Hippocampal formation (tissue), 2 donors: ENCODE measurements at places on chromosomes 6 and 20.
A peak's percentile ranks its signal among the peaks of the same experiment; 100 is the strongest.

DNA sequence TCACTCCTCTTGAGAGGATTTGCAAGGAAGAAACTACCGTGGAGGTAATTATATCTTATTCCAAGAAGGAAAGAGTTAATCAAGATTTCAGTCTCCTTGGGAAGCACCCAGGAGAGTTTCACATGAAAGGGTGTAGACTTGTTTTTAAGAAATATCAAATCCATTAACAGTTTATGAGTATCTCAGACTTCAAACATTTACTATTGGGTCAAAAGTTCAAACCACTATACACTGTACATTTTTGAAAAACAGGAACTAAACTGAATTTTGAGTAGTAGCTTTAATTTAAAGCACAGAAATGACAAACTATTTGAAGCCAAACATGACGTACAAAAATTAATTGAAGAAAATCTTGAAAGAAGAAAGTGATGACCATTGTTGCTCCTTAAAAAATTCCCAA lies 164.0 kb downstream of the FOXC1 start:
- no peak for DNase-seq

DNA sequence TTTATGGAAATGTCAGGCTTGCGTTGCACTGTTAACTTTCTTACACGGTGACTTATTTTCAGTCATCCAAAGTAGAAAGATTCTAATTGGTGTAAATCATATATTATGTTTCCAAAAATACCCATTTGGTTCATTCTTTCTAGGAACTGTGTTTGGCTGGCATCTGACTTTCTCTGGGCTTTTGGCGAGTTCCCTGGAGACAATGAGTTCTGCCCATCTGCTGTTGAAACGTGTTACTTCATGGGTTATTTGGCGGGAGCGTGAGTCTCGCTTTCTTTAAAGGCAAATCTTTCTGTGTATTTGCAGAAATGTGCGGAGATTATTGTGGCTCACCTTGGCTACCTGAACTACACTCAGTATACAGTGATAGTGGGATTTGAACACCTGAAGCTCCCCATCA lies 29.5 kb downstream of the TMEM181 start:
- DNase-seq, result peak; percentile 17

- no peak for DNase-seq
Observed at GRCh38 chr6:150511313-150511712, 88.4 kb upstream of the PLEKHG1 start.

DNA sequence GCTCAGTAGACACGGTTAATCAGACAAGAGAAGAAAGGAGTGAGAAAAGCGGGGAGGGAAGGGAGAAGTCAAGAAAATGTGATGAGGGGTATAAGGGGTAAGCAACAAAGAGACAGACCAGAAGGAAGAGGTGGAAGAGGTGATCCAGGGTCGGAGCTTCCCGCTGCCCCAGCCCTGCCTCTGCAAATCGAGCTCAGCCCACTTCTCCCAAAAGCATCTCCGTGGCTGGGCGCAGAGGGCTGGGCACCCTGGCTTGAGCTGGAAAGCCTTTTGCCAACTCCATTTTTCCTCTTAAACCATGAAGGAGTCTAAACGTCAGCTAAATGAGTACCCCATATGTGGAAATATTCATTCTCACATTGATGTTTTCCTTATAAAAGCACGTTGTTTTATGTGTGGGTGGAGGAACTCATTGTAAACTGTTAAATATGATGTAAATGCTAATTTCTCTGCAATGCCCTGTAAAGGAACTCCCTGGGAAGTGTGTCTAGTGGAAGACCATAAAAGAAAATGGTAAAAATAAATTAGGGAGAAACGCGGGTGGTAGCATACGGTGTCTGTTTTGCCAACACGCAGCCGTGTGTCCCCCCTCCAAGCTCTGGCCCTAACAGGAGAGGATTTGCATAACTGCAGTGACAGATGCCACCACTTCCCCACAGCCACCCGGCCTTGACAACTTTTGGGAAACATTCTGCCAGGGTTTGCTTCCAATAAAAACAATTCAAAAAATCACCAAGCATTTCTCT lies 55.2 kb upstream of the MAFB start:
- DNase-seq, result no peak

DNA sequence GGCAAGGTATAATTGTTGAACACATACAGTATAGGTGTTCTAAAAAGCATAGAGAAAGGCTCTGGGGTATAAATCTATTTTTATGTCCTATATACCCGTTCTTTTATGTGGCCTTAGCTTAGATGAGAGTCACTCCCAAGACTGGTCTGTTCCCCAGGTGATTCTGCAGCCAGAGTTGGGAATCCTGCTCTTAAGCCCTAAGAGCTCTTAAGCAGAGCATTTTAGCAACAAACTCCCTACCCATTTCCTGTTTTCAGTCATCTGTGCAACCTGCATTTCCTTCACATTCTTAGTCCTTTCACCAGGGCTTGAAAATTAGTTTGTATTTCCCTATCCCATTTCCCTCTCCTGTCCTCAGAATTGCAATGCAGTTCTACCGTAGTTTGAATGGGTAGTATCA lies 166.1 kb downstream of the HS3ST5 start:
- DNase-seq, result no peak

- DNase-seq, result no peak
Observed at GRCh38 chr6:7590918-7591302, 912 bp downstream of the SNRNP48 start.

DNA sequence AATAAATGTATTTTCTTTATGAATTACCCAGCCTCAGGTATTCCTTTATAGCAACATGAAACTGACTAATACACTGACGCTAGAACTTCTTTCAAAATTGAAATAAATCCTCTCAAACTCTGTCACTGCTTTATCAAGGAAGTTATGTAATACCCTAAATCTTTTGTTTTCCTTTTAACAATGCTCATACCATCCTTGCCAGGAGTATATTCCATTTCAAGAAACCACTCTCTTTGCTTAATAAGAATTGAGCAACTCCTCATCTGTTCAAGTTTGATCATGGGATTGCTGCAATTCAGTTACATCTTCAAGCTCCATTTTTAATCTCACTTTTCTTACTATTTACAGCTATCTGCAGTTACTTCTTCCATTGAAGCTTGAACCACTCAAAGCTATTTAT lies 707.6 kb upstream of the MARCKS start:
- DNase-seq, result no peak

GRCh38 chr6:20182926-20183521 lies 29.2 kb downstream of the MBOAT1 start:
- no peak for DNase-seq

DNA sequence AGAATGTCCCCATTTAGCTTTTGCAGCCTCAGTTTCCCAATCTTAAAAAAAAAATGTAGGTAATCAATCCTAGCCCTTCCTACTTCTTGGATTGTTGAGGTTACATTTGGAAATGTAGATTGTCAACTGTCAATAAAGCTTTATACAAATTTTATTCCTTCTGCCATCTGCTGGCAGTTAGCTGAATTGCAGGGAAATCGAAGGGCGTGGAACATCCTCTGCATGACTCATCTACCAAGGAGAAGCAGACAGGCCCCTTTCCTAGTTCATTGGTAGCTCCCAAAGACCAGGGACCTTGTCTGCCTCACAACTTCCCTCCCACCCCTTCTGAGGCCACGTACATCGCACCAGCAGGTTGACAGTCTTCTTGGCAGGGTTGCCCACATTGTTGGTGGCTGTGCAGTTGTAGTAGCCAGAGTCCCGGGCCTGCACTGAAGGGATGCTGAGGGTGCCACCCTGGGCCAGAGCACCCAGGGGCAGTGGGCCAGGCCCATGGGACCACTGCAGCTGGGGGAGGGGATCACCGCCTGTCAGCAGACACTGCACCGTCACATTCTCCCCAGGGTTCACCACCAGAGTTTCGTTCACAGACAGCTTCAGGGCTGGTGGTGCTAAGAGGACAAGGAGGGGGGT lies 43.6 kb downstream of the MDGA1 start:
- DNase-seq, result no peak

DNA sequence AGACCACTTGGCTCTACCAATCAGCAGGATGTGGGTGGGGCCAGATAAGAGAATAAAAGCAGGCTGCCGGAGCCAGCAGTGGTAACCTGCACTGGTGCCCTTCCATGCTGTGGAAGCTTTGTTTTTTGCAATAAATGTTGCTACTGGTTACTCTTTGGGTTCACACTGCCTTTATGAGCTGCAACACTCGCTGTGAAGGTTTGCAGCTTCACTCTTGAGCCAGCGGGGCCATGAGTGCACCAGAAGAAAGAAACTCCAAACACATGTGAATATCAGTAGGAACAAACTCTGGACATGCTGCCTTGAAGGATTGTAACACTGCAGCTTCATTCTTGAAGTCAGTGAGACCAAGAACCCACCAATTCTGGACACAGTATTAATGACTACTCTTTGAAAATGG lies 89.9 kb upstream of the MBOAT1 start:
- no peak for DNase-seq

DNA sequence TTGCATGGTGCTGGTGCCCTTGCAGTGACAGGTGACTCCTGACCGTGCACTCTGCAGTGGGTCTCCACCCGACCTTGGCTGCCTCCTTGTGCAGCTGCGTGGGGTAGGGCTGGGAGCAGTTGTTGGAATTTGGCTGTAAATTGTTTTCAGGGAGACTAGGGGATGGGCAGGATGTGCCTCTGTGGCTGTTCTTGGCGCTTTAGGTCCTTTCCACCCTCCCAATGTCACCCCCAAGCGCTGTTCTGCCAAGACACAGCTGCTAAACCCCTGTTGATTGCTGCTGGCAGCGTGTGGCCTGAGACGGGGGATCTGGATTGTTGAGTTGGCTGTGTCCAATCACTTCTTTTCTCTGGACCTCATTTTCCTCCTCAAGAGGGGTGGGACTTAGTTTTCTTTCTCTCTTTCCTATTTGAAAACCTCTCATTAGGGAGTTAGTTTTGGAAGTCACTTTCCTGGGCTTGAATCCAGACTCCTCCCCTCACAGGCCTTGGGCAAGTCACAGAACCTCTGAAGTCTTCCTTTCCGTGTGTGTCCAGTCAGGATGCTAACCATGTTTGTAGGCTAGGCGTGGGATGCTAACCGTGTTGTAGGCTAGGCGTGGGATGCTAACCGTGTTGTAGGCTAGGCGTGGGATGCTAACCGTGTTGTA lies 8.5 kb downstream of the IGF2R start:
- DNase-seq, result peak; percentile 38

DNA sequence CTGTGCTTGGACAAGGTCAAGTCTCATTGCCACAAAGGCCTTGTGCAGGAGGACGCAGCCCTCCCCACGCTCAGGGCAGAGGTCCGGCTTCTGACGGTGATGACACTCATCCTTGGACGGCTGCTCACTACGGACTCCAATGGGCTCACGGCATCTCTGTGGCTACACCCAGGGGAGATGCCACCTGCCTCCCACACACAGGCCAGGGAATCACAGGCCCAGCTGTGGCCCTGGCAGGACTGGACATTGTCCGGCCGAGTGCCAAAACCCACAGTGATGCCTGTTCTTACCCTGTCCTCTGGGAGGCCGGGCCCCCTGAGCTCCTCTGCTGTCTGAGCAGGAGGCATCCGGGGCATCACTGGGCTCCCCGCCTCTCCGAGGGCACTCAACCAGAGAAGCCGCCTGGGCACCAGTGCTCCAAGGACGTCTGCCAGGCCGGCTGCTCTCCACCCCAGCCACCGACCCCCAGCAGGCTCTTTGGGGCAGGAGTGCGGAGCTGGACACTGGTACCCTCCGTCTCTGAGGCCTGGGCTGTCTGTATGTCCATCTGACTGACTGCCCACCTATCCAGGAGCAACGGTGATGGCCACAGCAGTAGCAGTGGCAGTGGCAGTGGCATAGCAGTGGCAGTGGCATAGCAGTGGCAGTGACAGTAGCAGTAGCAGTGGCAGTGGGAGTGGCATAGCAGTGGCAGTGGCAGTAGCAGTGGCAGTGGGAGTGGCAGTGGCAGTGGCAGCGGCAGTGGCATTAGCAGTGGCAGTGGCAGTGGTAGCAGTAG lies 1.9 kb downstream of the RBBP8NL start:
- DNase-seq, result no peak

GRCh38 chr20:63073738-63074065 lies 66.9 kb upstream of the BHLHE23 start:
- no peak for DNase-seq

- no peak for DNase-seq
Observed at GRCh38 chr6:169168706-169169105, 84.9 kb downstream of the THBS2 start.

DNA sequence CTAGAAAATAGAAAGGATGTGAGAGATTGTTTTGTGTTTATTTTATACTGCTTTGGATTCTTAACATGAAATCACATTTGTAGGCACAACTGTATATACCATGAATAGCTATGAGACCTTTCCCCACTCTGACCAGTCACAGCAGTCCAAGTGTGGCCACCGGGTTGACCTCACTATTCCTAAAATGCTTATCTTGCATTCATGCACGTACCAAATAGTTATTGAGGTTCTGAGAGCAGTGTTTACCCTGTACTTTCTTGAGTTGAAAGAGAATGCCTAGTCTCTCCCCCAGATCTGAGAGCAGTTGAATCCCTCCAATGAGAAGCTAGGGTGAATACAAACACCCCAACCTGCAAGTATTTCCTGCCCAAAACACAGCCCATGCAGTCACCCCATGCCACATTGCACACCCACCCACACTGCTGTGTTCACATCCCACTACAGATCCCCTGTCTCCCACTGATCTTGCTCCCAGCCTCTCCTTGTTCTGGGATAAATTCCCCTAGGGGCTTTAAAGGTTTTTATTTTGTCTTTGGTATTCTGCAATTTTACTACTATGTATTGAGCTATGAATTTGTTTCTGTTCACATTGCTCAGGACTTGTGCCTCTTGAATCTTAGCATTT lies 51.6 kb downstream of the GOPC start:
- no peak for DNase-seq

DNA sequence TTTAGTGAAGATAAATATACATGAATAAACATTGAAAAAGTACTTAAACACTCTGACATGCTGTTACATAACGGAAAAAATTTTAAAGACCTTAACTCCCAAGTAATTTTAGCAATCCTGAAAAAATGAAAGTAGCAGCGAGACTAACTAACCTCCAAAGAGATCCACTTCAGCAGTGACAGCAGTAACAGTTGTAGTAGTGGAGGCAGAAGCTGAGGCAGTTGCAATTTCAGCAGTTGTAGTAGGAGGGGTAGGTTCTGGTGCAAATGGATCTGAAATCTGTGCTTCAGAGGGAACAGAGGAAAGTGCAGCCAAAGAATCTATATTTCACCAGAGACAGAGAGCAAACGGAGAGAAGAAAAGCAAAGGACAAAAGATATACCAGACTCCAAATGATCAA lies 88.8 kb downstream of the PRSS35 start:
- no peak for DNase-seq

- DNase-seq, result no peak
Observed at GRCh38 chr6:96931198-96931597, 6.7 kb downstream of the KLHL32 start.

DNA sequence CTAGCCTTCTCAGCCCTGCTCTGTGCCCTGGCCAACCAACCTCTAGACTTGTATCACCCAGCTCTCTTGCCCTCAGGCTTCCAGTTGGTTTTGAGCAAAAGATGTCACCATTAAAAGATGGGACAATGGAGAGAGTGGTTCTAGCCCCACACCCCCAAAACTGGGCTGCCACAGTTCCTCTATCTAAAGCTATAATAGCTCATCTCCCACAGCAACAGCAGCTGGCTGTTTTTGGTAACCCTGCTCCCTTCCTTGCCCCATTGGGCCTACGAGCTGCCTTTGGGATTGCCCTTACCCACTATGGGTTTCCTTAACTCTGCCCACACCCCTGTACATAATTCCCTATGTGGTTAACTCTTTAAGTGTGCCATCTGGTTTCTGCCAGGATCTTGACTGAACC lies 7.6 kb upstream of the SRSF3 start:
- DNase-seq, result no peak

GRCh38 chr6:751765-752164 lies 58.8 kb upstream of the EXOC2 start:
- no peak for DNase-seq

- DNase-seq, result no peak
Observed at GRCh38 chr6:74579794-74580193, 626.1 kb downstream of the COL12A1 start.
